ENCODE measurements at places on chromosomes 3 and 15.

DNA sequence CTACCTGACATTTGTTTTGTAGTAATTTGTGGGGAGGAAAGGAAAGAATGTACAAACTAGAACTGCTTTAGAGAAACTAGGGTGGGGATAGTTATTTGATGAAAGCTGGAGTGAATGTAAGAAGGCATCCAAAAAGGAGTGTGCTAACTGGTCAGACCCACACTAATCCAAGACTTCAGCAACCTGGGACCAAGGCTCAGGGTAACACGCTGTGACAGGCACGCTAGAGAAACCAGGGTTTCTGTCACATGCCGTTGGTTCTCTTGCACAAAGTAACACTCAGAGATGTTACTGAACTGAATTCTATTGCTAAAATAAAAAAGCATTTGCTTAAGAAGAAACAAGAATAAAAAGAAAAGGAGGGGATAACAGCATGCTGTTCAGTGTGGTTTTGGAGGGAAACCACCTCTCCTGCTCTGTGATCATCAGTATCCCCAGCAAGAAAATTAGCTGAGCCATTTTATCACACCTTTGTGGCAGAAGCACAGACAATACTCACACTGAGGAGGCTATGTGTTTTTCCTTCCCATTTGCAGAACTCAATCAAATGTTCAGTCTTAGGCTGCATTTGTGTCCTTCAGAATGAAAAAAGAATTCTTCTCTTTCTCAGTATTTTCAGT lies 2.8 kb upstream of the CCDC80 start:
- no peak for DNase-seq

- DNase-seq: no peak
Measured at GRCh38 chr3:49984394-49984793, 44.4 kb downstream of the RBM6 start.

DNA sequence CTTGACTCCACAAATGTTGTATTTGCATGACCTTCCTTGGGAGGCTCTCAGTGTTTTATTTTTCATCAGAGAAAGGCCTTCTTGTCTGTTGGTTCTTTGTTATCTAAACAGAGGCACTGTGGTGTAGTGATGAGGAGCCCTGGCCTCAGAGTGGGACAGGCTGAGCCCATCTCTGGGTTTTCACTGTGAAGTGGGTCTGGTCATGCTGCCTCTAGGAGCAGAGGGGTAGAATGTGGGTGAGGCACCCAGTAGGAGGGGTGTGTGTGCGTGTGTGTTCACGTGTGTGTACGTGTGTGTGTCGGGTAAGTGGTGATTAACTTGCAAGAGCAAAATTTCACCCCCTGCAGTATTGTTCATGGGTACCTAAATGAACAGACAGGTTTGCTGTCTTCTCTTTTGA lies 14.4 kb downstream of the KLF13 start:
- DNase-seq: no peak

GRCh38 chr3:17752876-17753631 lies 10.6 kb upstream of the TBC1D5 start:
- no peak for DNase-seq

DNA sequence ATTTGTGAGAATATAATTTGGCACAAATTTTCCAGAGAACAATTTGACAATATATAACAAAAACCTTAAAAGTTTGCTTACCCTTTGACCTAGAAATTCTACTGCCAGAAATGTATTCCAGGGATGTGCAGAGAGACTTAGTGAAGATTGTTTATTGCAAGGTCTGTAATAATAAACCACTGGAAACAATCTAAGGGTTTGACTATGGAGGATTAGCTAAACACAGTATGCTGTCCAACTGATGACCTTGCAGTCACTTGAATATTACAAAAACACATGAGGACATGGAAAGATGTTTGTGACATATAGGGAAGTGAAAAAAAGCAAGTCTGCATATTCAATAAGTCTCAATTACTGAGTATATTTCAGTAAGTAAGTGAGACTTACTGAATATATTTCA lies 48.1 kb upstream of the CDV3 start:
- DNase-seq: no peak
